ENCODE measurements at places on chromosomes 1 and 21.

GRCh38 chr1:159800177-159800930 is 1.8 kb upstream of the FCRL6 start:
- DNase-seq = no peak

- DNase-seq = no peak
Observed at GRCh38 chr1:210214573-210215409, 17.8 kb upstream of the SERTAD4 start.

- DNase-seq = no peak
Observed at GRCh38 chr1:228976316-228976715, 241.0 kb downstream of the RHOU start.

GRCh38 chr1:85465099-85465785 is at the start of gene DDAH1:
Gene DDAH1 (minus strand): TSS chr1:85465159. CDS start chr1:85465045, 114 bp downstream.
- no peak for DNase-seq

DNA sequence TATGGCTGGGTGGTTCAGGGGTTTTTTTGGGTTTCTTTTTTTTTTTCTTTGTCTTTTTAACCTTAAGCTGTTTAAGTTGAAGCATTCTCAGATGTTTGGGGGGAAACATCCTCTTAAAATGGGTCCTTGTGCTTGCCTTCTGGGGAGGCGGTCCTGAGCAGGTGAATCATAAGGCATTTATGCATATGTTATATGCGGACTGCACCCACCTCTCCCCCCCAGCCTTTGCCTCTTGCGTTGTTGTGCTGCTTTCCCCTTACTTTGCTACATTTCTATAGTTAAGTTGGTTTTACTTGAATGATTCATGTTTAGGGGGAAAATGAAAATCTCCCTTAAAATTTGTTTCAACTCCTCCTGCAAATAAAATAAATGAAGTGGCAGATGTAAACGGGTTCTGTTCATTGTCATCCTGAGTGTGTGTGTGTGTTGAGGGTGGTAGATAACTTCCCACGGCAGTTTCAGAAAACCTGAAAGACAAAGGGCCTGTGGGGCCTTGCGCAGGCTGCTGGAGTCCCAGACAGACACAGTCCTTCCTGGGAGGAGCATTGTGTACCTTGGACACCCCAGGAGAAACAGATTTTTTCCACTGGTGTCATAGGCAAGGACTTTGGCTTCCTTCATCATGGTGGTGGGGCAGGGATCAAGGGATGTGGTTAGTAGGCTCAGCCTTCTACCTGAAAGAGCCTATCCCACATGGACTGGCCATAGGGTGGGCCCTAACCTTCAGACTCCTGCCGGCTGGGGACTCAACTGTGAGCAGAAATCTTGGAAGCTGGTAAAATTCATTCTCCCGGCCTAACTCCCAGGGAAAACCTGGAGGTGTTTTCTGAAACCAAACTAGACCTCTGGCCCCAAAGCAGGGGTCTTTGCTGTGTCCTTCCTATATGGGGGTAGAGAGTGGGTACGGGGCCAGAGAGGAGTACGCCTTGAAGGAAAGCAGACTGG is 926 bp upstream of the SH3D21 start:
- no peak for DNase-seq

GRCh38 chr1:160081261-160081936 is at the start of gene KCNJ9:
Gene KCNJ9 (plus strand): TSS chr1:160081538. CDS start chr1:160084031, 2,493 bp downstream.
- DNase-seq = no peak

GRCh38 chr1:4933232-4933631 is 278.8 kb downstream of the AJAP1 start:
- no peak for DNase-seq

DNA sequence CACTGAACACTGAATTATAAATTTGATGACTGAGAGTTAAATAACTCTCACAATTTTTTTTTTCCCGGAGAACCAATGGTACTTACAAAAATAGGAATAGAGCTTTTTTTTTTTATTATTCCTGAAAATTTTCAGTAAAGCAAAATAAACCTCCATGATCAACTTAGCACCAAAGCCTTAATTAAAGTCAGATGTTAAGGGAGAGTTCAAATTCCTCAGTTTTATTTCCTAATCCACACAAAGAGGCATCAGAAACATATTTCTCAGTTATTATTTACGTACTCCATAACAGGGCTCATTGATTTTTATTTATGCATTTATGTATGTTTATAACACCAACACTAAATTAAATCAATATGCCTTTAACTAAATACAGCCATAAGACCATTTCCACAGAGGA is 55.5 kb downstream of the PLPPR5 start:
- no peak for DNase-seq

DNA sequence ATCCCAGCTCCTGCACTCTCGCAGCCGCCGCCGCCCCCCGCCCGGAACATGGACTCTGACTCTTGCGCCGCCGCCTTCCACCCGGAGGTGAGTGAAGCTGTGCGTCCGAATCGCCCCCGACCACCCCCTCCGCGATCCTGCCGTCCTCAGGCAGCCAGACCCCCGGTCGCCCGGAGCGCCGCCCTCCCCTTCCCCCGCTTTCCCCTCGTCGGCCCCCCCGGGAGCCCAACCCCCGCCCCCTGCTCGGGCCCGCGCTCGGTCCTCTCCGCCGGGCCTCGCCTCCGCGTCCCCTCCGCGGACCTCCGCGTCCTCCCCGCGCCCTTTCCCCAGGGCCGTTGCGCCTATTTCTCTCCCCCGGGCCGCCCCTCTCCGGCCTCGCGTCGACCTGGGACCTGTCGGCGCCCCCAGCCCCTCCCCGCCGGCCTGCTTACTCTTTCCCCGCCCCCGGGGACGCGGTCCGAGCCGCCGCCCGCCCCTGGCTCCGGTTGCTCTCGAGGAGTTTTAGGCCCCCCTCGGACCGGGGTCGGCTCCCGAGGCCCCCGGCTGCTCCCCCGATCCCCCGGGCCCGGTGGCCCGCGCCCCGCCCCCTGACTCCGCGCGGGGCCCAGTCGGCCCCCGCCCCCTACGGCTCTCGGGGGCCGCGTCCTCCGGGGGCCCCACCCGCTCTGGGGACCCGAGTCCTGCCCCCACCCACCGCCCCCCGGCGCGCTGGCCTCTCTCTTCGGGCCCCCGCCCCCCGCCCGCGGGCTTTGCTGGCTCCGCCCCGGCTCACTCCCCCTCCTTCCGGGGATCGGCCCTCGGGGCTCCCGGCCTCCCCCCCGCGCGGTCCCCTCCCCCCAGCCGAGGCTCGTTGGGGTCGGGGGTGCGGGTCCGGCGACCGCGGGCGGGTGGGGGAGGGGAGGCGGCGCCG is 743 bp downstream of the PHF13 start:
- DNase-seq = no peak

- no peak for DNase-seq
Observed at GRCh38 chr1:54557671-54558355, 9.8 kb downstream of the ACOT11 start.

- DNase-seq = no peak
Observed at GRCh38 chr1:46515576-46515975, 25.9 kb downstream of the DMBX1 start.

- no peak for DNase-seq
Observed at GRCh38 chr1:1441002-1441888, 5.8 kb downstream of the VWA1 start.

- DNase-seq = no peak
Observed at GRCh38 chr1:12572522-12572921, 45.5 kb downstream of the DHRS3 start.

DNA sequence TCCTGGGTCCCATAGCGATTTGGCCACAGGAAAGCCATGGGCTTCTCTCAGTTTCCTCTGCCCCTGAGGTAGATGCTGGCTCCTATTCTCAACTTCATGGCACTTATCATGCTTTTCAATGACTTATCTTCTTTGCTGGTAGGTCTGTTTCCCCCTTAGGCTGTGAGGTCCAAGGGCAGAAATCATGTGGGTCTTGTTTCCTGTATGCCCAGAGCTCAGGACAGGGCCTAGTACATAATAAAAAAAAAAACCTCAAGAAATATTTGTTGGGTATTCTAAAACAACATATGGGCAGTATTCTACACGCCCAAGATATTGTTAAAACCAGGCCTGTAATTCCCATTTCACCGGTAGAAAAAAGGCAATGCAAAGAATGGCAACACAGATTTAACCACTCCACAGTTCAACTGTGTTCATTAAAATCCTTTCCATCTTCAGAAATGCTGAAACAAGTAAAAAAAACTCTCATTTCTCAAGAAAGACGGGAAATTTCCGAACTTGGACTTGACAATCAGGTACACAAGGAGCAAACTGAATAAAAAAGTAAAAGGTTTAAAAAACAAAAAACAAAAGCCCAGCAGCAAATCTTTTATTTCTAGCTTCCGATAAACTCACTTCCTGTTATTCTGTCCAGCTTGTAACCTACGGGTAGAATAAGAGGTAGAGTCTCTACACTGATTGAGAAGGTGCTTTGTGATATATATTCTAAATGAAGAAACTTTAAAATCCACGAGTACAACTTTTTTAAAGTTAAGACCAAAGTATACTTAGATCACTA is 6.3 kb upstream of the TDRD10 start:
- no peak for DNase-seq

DNA sequence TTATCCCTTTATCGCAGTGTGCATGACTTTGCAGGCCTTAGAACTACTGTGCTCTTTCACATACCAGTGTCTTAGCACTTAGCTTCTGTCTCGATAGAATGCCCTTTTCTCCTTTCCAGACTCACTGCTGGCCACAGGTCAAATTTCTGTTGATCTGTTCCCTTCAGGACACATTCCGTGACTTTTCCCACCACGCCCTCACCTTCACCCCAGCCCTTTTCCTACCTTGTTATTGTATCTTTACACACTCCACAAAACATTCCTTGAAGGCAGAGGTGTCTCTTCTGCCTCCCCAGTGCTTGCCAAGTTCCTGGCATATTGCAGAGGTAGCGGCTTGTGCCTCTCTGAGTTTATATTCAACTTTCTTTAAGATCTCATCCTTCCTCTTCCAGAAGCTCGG is 3.7 kb upstream of the IGSF9 start:
- DNase-seq = no peak

All from SK-N-MC (cell line).